CD8-positive, alpha-beta memory T cell (primary cell): ENCODE measurements at places on chromosomes 2 and 18. TPM values are rescaled to one million over a fixed set of nuclear protein-coding genes. Genes with fewer than 3 reads are reported as not detected.

Gene IMPACT
- total RNA-seq: 11.3 TPM

Gene LRRC30
- total RNA-seq: not detected

Gene SRD5A2
- total RNA-seq: not detected

Gene COMMD1
- 41.2 TPM for total RNA-seq

Gene CGREF1
- 2.7 TPM for total RNA-seq

Gene DAW1
- total RNA-seq: not detected

Gene SP140
- 108 TPM for total RNA-seq

Gene CNGA3
- total RNA-seq: not detected

Gene TIMM21
- 59.4 TPM for total RNA-seq

Gene NPAS2
- total RNA-seq: 0.75 TPM

Gene SCN7A
- total RNA-seq: not detected

Gene ZDBF2
- total RNA-seq: 7.6 TPM

Gene HOXD1
- total RNA-seq: not detected

Gene PROKR1
- total RNA-seq: 0.09 TPM

Gene CTIF
- total RNA-seq: 4.2 TPM

Gene CCBE1
- total RNA-seq: not detected

Gene SP5
- total RNA-seq: not detected

Gene FEV
- total RNA-seq: not detected

Gene AKAIN1
- total RNA-seq: not detected

Gene CD207
- total RNA-seq: not detected

Gene INPP5D
- 51.0 TPM for total RNA-seq

Gene DUSP19
- total RNA-seq: 3.6 TPM

Gene ABI2
- total RNA-seq: 29.2 TPM

Gene ANKRD29
- not detected for total RNA-seq

Gene STPG4
- not detected for total RNA-seq

Gene CAPN13
- total RNA-seq: not detected

Gene CD8A
- total RNA-seq: 359 TPM
